ENCODE measurements at places on chromosomes 1 and 21.

- DNase-seq, result no peak
Observed at GRCh38 chr1:113128116-113128515, 55.1 kb downstream of the LRIG2 start.

GRCh38 chr1:60904099-60904851, 178.1 kb upstream of the NFIA start:
- no peak for DNase-seq

DNA sequence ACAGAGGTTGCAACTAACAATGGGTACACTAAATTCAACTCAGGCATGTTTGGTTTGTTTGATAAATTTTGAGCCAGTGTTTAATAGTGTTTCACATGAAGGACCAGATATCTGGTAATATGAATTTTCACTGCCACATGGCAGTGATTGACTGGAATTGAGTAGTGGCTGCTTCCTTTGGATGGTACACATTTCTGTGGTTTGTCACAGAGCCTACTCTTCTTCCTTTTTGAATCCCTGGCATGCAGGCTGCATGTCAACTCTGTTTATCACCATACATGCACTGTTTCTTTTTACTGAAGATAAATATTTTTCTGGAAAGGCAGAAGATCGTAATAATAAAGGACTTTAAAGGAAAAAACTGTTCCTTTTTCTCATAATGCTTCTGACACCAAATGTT, 35.5 kb downstream of the SDCCAG8 start:
- no peak for DNase-seq

GRCh38 chr1:74681449-74681848, 7.9 kb upstream of the ERICH3 start:
- DNase-seq, result no peak

GRCh38 chr1:147757015-147757990, 3.1 kb downstream of the GJA5 start:
- no peak for DNase-seq

All from NCI-H1694 (cell line).